Left cardiac atrium (tissue), 4 donors: ENCODE measurements at places on chromosomes 1 and 21. TPM values are rescaled to one million over a fixed set of nuclear protein-coding genes. Genes with fewer than 3 reads are reported as not detected.

DNA sequence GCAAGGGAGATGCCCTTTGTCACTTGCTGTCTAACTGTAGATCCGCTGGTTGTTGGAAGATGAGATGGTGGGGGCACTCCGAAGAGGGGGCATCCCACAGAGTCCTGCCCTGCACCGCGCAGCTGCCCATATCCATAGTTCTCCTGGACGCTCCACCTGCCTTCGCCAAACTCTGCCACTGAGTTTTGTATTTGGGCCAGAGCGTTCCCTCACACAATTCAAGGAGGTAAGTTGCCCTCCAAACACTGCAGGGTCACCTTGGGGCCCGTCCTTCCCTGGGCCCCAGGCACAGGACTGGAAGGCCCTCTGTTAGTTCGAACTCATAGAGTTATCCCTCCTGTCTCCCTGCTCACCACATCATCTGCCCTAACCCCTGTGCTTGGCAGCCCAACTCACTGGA lies 22.1 kb downstream of the HYI start:
- no peak for DNase-seq

ARHGEF2 gene
- total RNA-seq = 63.4 TPM

SPRR2B gene
- total RNA-seq = not detected

DNA sequence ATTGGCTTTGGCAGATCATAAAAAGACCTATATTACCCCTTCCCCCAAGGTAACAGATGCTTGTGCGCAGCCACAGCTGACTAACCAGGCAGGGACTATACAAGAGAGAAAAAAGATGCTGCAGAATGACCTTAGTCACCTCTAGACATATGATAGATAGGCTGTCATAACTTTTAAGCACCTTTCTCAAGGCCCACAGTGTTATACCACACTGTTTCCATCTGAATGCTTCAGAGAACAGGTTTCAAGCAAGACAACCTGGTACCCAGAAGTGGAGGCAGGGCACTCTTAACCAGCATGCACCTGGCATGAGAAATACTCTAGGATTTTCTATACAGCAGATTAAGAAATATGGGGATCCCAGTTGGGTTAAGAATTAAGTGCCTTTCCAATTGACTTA lies 12.8 kb upstream of the OVAAL start:
- DNase-seq = no peak

GBP6 gene
- total RNA-seq = 0.08 TPM
